ENCODE measurements at places on chromosomes 12 and 14. TPM values are rescaled to one million over a fixed set of nuclear protein-coding genes. Genes with fewer than 3 reads are reported as not detected.

Gene LRRC10
- not detected for total RNA-seq

Gene CCDC60
- total RNA-seq, result not detected

Gene KNTC1
- 28.9 TPM for total RNA-seq

Gene GEMIN2
- 41.0 TPM for total RNA-seq

Gene SIX1
- 0.97 TPM for total RNA-seq

Gene P2RX7
- 0.65 TPM for total RNA-seq

Gene AHSA1
- 186 TPM for total RNA-seq

Gene SOAT2
- total RNA-seq, result not detected

Gene MYO1H
- not detected for total RNA-seq

Gene ACSM4
- total RNA-seq, result not detected

Gene MEG3
- total RNA-seq, result 87.2 TPM

Gene TEX22
- total RNA-seq, result 0.15 TPM

Gene PPP2R3C
- total RNA-seq, result 43.5 TPM

Gene P3H3
- total RNA-seq, result 81.9 TPM

Gene CACNB3
- 14.1 TPM for total RNA-seq

Gene GRIN2B
- total RNA-seq, result not detected

Gene TPI1
- total RNA-seq, result 1,011 TPM

Gene TGFB3
- 1.3 TPM for total RNA-seq

Gene SCNN1A
- total RNA-seq, result not detected

Gene SPTLC2
- total RNA-seq, result 49.4 TPM

Gene DCN
- 47.1 TPM for total RNA-seq

Gene RTN1
- 0.61 TPM for total RNA-seq

Gene PNN
- 29.0 TPM for total RNA-seq

Gene OTOGL
- 1.8 TPM for total RNA-seq

Gene TMEM253
- total RNA-seq, result not detected

Gene CIT
- total RNA-seq, result 26.7 TPM

Gene MFAP5
- not detected for total RNA-seq

Gene TRIM9
- not detected for total RNA-seq

Gene DHRS4L2
- 14.9 TPM for total RNA-seq

Gene DUSP6
- total RNA-seq, result 503 TPM

Data from epithelial cell of umbilical artery (primary cell).